ENCODE measurements at places on chromosomes 7 and 10. TPM values are rescaled to one million over a fixed set of nuclear protein-coding genes. Genes with fewer than 3 reads are reported as not detected.

GRCh38 chr7:139671967-139672366 lies 105.8 kb downstream of the HIPK2 start:
- DNase-seq: no peak

DNA sequence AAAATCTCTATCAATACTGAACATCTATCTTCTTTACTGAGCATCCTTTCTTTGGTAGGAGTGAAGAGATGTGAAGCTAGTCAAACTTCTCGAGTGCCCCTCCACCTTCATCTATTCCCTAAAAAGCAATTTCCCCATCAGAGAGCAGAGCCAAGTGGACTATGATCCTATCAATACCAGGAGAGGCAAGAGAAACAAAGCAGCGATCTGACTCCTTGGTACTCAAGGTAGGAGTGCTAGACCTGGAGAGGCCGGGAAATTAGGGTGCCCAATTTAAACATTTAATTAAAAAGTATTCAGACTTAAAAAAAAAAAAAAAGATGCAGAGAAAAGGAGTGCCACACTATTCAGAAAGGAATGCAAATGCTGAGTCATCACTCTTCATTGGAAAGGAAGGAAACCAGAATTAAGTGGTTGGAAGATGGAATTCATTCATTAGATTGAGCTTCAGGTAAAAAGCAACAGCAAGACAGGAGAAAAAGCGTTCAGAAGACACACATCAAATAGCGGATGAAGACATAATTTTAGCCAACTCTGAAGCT lies 1.6 kb downstream of the TIAL1 start:
- DNase-seq: no peak

- DNase-seq: no peak
Observed at GRCh38 chr7:119664601-119665000, 608.4 kb upstream of the KCND2 start.

The RPEL1 gene
- not detected for total RNA-seq

The ACSM6 gene
- not detected for total RNA-seq

The NAT16 gene
- not detected for total RNA-seq

DNA sequence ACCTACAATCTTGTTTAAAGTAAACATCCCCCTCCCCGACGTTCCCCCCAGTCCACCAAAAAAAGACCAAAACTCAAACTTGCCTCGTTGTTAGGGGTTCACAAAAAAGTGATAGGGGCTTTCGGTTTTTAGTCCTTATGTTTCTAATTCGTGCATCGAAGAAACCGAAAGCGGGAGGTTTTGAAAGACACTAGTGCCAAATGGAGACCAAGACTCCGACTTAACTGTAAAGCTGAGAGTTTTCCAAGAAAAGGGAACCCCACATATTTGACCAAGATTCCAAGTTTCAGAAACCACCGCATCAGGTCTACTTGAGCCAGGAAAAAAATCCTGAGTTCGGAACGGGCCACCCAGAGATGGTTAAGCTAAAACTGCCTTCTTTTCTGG lies 534 bp downstream of the PSMA2 start:
- no peak for DNase-seq

GRCh38 chr10:109173937-109174336 lies 749.4 kb downstream of the XPNPEP1 start:
- no peak for DNase-seq

DNA sequence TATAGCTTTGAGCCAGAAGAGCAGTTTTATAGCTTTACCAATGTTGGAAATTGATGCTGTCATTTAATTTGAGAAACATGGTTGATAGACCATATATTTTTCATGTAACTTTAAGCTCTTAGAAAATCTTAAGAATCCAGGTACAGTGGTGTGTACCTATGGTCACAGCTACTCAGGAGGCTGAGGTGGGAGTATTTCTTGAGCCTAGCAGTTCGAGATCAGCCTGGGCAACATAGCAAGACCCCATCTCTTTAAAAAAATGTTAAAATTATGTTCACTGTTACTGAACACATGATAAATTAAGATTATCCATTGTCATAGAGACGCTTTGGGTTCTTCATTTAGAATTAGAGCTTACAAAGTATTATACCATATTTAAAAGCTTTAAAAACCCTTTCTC lies 18.2 kb downstream of the REEP3 start:
- DNase-seq: no peak

DNA sequence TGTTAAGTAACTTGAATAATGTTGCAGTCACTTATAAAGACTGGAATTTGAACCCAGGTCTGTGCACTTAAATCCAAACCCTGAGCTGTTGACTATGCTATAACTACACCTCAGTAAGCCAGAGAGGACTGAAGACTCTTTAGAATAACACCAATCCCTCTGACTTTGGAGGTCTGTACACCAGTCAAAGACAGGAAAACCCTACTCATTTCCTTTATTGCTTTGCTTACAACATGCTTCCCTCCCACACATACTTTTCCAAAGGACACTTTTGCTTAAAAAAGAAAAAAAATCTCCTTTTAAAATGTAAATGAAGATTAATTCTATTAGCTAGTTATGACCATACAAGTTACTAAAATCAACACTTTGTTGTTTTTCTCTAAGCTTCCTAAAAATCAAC lies 184.7 kb upstream of the KCTD7 start:
- DNase-seq: no peak

DNA sequence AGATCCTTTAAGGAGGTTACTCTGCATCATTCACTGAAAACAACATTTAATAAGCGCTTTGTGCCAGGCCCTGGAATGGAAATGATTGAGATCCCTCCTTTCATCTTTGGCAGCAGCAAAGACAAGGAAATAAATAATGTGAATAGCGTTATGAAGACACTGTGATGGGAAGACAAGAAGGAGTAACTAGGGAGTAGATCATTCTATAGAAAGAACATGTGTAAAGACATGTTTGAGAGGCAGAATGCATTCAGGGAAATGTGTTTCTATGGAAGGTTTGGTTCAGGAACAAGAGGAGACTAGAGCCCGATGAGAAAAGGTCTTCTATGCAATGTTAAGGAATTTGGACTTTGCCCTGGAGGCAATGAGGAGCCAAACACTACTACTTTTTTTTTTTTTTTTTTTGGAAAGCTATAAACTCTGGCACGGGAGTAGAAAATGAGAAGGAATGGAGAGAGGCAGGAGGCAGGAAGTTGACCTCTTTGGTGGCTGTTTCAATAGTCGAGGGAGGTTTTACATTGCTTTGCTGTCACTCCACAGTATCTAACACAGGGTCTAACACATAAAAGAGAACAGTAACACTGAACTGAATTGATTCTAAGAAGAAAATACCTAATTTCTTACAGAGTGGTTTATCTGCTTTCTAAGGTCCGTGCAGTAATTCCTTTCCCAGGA lies 44.9 kb downstream of the SMURF1 start:
- DNase-seq: no peak

The PNLIPRP2 gene
- total RNA-seq: not detected

DNA sequence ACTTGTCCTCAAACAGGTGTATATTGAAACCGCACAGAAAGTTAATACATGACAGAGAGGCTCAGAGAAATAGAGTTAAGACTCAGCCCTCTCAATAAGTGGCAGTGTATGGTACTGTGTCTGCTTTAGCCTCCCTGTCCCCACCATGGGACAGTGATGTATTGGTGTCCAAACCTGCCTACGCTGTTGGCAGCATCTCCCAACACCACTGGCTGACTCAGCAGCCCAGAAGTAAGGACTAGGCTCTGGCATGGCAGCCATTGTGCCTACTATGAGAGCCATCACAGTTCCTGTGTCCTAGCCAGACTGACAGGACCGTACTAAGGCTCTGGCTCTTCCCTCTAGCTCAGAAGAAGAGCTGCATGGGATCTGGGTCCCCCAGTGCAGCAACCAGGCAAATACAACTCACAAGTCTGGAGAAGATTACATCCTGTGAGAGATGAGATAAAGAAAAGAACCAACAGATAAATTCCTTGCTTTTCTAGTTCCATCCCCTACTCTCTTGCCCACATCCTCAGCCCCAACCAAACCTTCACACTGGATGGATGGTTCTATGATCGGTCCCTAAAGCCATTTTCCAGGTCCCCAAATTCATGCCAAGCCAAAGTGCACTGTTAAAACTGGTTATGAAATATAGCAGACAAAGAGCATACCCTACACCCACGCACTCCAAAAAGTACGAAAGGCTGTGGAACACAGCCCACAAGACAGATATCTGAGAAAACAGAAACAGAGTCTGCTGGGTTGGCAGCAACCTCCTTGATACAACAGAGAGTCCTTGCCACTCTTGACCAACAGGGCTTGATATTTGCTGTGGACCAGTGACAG lies 44.1 kb upstream of the DMTF1 start:
- DNase-seq: no peak

DNA sequence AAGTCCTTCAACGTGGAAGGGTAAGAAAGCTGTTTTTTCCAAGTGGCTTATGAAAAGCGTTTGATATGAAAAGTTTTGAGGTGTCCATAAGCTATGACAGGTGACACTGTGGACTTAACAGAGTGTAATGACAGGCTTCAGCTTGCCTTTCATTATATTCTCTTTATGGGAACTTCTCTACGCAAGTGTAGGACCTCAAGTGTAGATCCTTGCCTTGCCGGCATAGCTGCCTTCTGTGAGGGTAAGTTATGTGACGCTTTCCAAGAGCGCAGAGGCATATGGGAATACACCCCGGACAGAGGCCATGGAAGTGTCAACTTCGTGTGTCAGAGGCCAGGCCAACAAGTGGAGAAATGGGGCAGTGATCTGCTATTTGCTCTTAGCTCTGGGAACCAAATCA lies 91.9 kb downstream of the GALNT11 start:
- no peak for DNase-seq

DNA sequence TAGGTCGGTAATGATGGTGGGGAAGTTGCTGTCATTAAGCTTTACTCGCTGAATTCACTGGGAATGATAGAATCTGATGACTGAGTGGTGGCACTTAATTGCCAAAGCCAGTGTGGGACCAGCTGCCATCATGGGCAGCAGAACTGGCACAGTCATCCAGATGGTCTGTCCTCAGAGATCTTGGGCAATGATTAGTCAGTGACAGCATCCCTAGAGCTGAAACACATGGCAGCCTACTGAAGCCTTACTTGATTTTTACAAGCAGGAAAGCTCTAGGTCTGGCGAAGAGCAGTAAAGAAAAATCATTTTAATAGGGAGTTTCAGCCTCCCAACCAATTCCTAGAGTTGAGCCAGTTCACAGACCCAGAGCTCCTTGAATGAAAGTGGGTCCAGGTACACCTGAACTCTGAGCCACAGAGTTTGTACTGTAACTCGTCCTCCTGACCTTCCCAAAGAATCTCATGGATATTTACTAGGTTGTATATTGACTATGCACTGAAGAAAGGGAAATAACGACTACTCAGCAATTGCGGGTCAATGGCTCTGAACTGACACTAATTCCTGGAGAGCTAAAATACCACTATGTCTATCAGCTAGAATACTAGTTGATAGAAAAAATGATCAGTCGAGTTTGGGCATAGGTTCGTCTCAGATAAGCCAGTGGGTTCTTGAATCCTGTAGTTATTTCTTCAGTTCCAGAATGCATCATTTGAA lies 4.4 kb upstream of the ASB13 start:
- no peak for DNase-seq

- no peak for DNase-seq
Observed at GRCh38 chr7:134935701-134936100, 50.6 kb upstream of the AGBL3 start.

GRCh38 chr10:99926925-99927720 lies 82.6 kb downstream of the DNMBP start:
- no peak for DNase-seq

GRCh38 chr10:32109603-32110002 lies 53.4 kb upstream of the KIF5B start:
- no peak for DNase-seq

- no peak for DNase-seq
Observed at GRCh38 chr7:86928308-86928707, 131.1 kb downstream of the ELAPOR2 start.

GRCh38 chr7:27564881-27565482 lies 97.7 kb downstream of the HIBADH start:
- no peak for DNase-seq

GRCh38 chr7:105958012-105958411 lies 5.1 kb upstream of the CDHR3 start:
- no peak for DNase-seq

- DNase-seq: no peak
Observed at GRCh38 chr10:10758306-10758705, 259.4 kb upstream of the CELF2 start.

The CUBN gene
- 0.76 TPM for total RNA-seq

The PRPS1L1 gene
- not detected for total RNA-seq

The LRRC18 gene
- total RNA-seq: not detected

Measured in activated naive CD8-positive, alpha-beta T cell treated with anti-CD3 and anti-CD28 coated beads for 36 hours (primary cell).